Mesothelial cell of epicardium (in vitro differentiated cells): ENCODE measurements at places on chromosomes 4 and X.

DNA sequence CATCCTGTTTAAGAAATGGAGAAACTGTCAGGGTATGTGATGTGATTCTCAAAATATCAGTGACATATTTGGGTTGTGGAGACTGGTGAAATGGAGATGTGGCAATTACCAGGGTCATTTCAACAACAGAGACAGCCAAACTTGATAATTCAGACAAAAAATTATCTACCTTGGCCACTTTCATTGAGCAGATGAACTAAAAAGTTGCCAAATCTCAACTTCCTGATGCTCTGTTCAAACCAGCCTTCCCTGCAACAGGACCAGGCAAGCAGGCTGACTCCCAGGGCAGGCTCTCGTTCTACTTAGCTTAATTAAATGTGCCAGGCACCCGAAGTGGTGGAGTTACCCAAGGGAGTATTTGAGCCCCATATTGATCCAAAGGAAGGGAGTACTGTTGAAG, 199.6 kb downstream of the AFF2 start:
- no peak overlapping the region for H3K27ac ChIP-seq
- no peak for DNase-seq
- no peaks in the 10 kb centered on the region for H3K36me3 ChIP-seq
- no peaks in the 10 kb centered on the region for H3K4me1 ChIP-seq

GRCh38 chrX:49838374-49838773, 9.3 kb downstream of the PAGE4 start:
- DNase-seq = no peak
- peaks cover 7% of the 10 kb centered on the region for H3K4me1 ChIP-seq
- no peak overlapping the region for H3K27ac ChIP-seq

DNA sequence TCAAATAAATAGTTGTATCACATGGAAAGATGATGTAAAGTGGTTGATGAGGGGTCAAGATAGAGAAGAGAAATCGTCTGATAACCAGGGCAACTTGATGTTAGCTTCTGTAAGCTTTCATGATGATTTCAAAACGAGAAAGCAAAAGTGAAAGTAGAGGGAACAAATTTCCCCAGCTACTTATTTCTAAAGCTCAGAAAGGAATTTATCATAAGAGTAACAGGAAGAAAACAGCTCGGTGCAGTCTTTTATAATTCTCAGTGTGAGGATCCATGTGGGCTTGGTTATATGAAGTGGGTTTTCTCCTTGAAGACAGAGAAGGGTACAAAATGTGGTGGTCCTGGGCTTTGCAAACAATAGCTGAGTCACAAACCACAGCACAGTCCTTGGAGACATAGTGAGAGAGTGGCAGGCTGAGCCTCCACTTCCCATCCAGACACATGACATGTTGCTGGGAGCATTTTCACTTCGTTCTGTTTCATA, 32.1 kb upstream of the GLRA2 start:
- H3K4me1 ChIP-seq = peaks cover 12% of the 10 kb centered on the region
- H3K4me3 ChIP-seq = peak overlapping the region; percentile 11
- no peaks in the 10 kb centered on the region for H3K27me3 ChIP-seq
- peak overlapping the region; percentile 48 for H3K27ac ChIP-seq
- H3K36me3 ChIP-seq = no peaks in the 10 kb centered on the region

GRCh38 chrX:104112326-104112951, at the start of gene ZCCHC18:
Gene ZCCHC18, plus strand, starts transcription at chrX:104112523. Its CDS starts 1,589 bp downstream, at chrX:104114112.
- peak; percentile 34 for DNase-seq
- H3K4me3 ChIP-seq = peak within 1 kb of the TSS; percentile 82
- peak within 1 kb of the TSS; percentile 83 for H3K27ac ChIP-seq
- H3K36me3 ChIP-seq = no peaks in the 10 kb centered on the region
- H3K27me3 ChIP-seq = no peaks in the 10 kb centered on the region
- peaks cover 3% of the 10 kb centered on the region for H3K4me1 ChIP-seq

GRCh38 chr4:183377491-183377890, 55.3 kb upstream of the CLDN24 start:
- no peaks in the 10 kb centered on the region for H3K27me3 ChIP-seq
- H3K4me3 ChIP-seq = no peak overlapping the region
- H3K27ac ChIP-seq = no peak overlapping the region
- DNase-seq = no peak
- no peaks in the 10 kb centered on the region for H3K4me1 ChIP-seq

GRCh38 chr4:145960012-145960411, 21.4 kb upstream of the ZNF827 start:
- H3K27ac ChIP-seq = no peak overlapping the region
- H3K36me3 ChIP-seq = peaks cover under 1% of the 10 kb centered on the region
- no peak overlapping the region for H3K4me3 ChIP-seq
- DNase-seq = no peak

- no peak for DNase-seq
- H3K4me3 ChIP-seq = no peak overlapping the region
- H3K27ac ChIP-seq = no peak overlapping the region
These were observed 64.1 kb downstream of the HUWE1 start for GRCh38 chrX:53622431-53622830.

- no peak overlapping the region for H3K27ac ChIP-seq
- H3K27me3 ChIP-seq = no peaks in the 10 kb centered on the region
- no peak overlapping the region for H3K4me3 ChIP-seq
- no peak for DNase-seq
These were observed 33.4 kb downstream of the SLC39A8 start for GRCh38 chr4:102311912-102312311.

GRCh38 chr4:8071766-8072165, 86.8 kb downstream of the ABLIM2 start:
- H3K27me3 ChIP-seq = peaks cover 14% of the 10 kb centered on the region
- no peak overlapping the region for H3K27ac ChIP-seq
- H3K4me1 ChIP-seq = peaks cover 3% of the 10 kb centered on the region
- no peak overlapping the region for H3K4me3 ChIP-seq

GRCh38 chr4:174856926-174857800, 28.1 kb upstream of the GLRA3 start:
- no peak for DNase-seq
- no peaks in the 10 kb centered on the region for H3K27me3 ChIP-seq
- no peak overlapping the region for H3K4me3 ChIP-seq
- H3K36me3 ChIP-seq = no peaks in the 10 kb centered on the region
- no peak overlapping the region for H3K27ac ChIP-seq
- H3K4me1 ChIP-seq = peaks cover 5% of the 10 kb centered on the region

- H3K4me3 ChIP-seq = no peak overlapping the region
- H3K4me1 ChIP-seq = no peaks in the 10 kb centered on the region
- peaks cover 36% of the 10 kb centered on the region for H3K36me3 ChIP-seq
- H3K27ac ChIP-seq = no peak overlapping the region
These were observed 15.2 kb upstream of the GTPBP6 start for GRCh38 chrX:333611-334311.

GRCh38 chrX:4764888-4765287, 1051.4 kb upstream of the PRKX start:
- no peak overlapping the region for H3K27ac ChIP-seq
- H3K4me1 ChIP-seq = no peaks in the 10 kb centered on the region
- no peak for DNase-seq
- no peak overlapping the region for H3K4me3 ChIP-seq

DNA sequence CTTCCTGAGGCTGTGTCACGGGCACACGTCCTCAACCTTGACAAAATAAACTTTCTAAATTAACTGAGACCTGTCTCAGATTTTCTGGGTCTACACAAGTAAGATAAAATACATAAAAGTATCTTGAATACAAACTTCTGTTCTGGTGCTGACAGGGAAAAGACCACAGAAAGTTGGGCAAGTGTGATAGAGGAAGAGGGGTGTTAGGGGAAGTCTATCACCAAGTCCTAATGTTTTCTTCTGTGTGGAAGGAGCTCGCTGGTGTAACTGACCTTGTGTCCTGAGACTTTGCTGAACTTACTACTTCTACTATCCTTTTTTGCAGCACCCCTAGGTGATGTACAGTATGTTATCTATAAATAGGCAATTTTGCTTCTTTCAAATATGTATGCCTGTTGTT, 97.0 kb upstream of the STIM2 start:
- H3K27ac ChIP-seq = no peak overlapping the region
- no peak for DNase-seq
- peaks cover 5% of the 10 kb centered on the region for H3K36me3 ChIP-seq
